ENCODE measurements at places on chromosomes 6 and 20.

- DNase-seq = no peak
Observed at GRCh38 chr6:125818225-125818657, 27.5 kb downstream of the NCOA7 start.

GRCh38 chr6:76631622-76632021 is 559.2 kb upstream of the IMPG1 start:
- DNase-seq = no peak

DNA sequence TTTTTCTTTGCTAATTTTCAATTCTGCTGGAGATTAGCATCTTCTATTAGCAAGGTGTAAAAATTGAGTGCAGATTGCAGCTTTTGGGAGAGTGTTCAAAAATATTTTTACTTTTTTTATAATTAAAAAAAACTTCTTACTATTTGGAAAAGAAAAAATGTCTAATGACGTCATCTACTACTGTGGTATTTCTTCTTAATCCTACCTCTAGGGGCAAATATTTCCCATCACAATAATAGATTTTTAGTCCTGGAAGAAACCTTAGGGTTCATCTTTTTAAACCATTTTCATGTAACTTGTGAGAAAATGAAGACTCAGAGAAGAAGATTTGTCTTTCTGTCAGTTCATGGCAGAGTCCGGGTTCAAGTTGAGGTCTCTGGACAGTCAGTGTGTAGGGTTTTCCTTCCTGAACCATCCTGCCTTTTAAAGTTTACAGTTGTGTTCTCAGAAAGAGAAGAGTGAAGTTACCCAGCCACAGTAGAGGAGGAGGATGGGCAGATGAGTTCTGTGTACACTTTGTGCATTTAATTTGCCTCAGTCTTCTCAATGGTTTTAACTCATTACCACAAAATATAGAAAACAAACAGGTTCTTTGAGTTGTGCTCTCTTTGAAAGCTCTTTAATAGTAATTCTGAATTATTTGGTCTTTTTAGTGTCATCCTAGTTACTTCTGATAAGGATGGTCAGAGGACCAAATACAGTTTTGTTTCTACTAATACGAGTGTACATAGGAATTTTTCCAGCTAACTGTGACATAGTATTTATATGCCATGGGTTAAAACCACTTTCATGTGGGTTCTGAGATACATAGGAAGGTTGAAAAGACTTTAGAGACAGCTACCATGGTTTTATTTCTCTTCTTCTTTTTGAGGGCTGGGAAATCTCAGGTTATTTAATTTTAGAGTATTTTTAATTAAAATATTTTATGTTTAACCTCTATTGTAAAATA is 184.7 kb downstream of the CDKAL1 start:
- no peak for DNase-seq

DNA sequence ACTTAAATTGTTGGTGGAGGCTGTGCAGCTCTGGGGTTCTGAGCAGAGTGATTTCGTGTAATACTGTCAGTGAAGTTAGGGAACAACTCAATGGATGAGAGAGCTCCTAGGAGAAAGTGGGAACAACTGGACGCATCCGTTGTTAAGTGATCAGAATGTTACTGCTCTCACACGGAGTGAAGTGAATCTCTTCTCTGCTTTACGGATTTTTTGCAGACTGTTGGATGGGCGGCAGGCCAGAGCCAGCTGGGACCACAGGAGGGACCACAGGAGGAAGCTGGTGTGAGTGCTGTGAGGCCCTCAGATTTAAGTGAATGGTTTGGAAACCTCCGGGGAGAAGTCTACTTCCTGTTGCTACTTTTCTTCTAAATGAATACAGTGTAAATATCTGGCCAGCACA is 23.7 kb upstream of the PPP1R14C start:
- no peak for DNase-seq

GRCh38 chr20:52888096-52888495 is 84.1 kb upstream of the TSHZ2 start:
- DNase-seq = no peak

DNA sequence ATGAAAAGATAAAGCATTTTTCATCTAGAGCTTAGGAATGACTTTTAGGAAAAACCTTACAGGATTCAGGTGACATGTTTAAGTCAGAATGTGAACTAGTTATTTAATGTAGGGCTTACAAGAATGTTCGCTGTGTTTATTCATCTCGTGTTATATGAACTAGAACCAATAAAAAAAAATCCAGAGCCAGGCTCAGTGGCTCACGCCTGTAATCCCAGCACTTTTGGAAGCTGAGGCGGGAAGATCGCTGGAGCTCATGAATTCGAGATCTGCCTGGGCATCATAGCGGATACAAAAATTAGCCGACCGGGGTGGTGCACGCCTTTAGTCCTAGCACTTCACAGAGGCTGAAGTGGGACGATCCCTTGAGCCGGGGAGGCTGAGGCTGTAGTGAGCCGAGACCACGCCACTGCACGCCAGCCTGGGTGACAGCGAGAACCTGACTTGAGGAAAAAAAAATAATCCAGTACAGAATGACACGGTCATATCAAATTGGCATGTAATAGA is 46.3 kb downstream of the OR2B2 start:
- DNase-seq = peak; percentile 58

GRCh38 chr20:36394340-36394965 is 88.3 kb downstream of the DLGAP4 start:
- DNase-seq = no peak

- DNase-seq = peak; percentile 17
Observed at GRCh38 chr6:52675372-52675771, 4.5 kb downstream of the TMEM14A start.
